CD4-positive, alpha-beta T cell treated with Interleukin-4 for 1 hour (primary cell): ENCODE measurements at places on chromosomes 13 and 19.

- DNase-seq: peak; percentile 29
Measured at GRCh38 chr19:40596608-40597328, 4.4 kb upstream of the LTBP4 start.

- no peak for DNase-seq
Measured at GRCh38 chr13:30022256-30022655, 171.8 kb upstream of the UBL3 start.

DNA sequence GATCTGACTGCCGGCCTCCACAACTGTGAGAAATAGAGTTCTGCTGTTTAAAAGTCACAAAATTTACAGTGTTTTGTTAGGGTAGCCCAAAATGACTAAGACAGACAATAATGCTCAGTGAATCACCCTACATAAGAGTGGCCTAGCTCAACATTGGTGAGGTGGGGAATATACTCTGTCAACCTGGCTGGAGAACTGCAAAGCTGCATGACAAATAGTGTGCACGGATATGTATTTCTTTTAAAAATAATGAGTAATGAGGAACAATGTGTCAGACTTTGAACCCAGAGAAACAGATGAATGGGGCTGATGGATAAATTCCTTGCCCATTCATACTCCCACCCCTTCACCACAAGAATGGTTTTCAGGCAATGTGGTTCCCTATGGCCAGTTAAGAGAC, 372.4 kb downstream of the SUCLA2 start:
- DNase-seq: no peak

DNA sequence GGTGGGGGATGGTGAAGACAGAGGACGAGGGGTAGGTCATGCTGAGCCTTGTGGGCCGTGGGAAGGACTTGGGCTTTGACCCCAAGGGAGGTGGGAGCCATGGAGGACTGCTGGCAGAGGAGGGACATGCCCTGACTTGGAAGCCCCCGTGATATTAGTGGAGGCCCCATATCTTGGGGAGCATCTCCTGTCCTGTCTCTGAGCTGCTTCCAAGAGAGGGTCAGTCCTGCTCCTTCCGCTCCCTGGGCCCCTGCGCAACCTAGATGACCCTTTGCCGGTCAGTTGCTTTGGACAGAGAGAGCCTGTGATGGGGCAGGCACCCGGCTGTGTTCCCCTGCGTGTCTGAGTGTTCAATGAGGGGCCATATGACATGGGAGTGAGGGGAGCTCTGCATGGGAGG, 5.2 kb downstream of the TLE6 start:
- DNase-seq: no peak

DNA sequence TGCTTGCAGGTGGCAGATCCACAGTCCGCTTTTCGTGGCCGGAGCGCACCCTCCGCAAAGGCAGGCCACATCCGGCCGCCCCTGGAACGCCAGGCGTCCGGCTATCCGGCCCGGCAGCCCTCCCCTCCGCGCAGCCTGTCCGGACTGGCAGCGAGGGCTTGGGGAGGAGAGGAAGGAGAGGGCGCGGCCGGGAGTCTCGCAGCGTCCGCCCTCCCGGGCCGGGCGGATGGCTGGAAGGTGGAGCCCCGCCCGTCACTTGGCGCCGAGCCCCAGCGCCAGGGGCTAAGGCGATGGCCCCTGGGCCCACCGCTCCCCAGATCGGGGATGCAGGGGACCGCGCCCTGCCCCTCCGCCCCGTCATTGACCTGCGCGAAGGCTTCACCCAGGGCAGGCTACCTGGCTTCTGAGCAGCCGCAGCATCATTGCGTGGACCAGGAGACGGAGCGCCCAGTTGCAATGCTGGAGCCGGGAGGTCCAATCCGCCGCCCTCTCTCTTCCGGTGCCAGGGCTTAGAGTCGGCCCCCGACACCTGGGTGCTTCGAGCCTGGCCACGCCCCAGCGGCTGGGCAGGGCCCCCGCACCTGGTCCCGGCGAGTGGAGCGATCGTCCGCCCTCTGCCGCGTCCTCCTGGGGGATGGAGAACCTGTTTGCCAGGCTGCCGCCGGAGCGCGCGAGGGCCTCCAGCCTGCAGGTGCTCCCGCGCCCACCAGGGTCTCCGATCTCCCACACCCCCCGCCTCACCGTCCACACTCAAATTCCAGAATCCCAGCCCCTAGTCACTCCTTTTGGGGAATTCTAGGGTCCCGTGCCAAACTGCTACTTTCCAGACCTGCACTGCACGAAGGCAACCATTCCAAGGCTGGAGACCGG, at the start of gene FUT1:
Gene FUT1 (minus strand): TSS at position 146 of the 870 bp plus-strand sequence. CDS start 1,360 bp downstream, outside the sequence.
- DNase-seq: peak; percentile 40

DNA sequence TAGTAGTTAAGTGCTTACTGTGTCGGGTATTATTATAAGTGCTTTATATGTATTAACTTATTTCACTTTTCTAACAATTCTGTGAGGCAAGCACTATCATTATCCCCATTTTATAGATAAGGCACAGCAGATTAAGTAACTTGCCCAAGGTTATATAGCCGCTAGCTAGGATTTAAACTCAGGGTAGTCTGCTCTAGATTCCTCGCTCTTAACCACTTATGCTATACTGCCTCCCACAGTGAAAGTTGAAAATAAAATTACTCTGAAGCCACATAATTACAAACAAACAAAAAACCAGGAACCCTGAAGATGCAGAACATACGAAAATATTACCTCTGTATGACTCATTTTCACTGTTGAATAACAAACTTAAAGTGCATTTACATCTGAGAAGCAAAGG, 3.9 kb downstream of the TEX30 start:
- no peak for DNase-seq

DNA sequence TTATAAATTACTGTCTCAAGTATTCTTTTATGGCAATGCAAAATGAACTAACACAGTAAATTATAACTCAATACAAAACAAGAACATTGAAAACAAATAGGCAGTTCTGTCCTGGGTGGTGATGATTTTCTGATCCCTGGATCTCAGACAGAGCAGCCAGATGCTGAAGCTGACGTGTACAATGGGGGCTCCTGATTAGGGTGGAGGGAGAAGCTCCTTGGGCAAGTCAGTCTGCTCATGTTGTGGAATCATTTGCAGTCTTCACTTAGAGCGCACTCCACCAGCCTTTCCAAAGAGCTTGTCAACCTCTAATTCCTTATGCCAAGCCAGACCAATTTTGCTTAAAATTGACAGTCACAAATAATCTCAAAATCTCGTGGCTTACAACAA, 21.6 kb downstream of the FXYD5 start:
- DNase-seq: no peak

GRCh38 chr19:7428651-7429113, 60.2 kb downstream of the PEX11G start:
- DNase-seq: no peak
